ENCODE measurements at places on chromosomes 16 and 17.
A peak's percentile ranks its signal among the peaks of the same experiment; 100 is the strongest.

DNA sequence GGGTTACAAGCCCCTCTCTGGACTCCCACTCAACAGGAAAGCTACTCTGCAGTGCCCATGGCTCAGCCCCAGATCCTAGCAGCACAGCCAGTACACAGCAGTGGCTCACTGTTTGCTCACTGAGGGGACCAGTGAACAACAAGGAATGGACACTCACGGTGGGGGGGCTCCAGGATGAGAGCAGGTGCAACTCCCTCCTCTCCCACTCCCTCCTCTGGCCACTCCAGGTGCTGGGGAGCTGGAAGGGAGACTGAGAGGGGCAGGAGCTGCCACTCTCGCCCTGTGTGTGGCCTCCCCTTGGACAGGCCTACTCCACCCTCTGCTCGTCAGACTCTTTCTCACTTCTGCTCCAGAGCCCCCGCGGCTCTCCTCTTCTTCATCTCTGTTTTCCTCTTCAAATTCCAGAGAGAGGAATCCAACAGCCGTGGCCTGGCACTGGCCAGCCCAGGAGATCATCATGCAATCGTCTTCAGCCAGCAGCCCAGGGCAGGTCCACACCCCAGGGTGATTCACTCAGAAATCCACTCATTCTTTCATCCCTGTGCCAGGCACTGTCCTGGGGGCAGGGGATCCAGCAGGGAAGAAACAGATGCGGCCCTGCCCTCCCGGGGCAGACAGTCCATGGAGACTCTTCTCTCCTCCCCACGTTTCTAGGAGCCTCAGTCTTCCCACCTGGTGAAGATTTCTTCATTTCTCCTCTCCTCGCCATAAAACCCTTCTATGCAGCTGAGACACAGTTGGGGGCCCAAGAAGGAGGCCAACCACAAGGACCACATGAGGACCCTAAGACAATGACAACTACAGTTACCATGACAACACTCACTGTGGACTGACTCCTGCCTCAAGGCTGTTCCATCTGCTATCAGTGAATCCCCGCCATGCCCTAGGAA is 30.7 kb downstream of the CFAP20 start:
- DNase-seq, result no peak

DNA sequence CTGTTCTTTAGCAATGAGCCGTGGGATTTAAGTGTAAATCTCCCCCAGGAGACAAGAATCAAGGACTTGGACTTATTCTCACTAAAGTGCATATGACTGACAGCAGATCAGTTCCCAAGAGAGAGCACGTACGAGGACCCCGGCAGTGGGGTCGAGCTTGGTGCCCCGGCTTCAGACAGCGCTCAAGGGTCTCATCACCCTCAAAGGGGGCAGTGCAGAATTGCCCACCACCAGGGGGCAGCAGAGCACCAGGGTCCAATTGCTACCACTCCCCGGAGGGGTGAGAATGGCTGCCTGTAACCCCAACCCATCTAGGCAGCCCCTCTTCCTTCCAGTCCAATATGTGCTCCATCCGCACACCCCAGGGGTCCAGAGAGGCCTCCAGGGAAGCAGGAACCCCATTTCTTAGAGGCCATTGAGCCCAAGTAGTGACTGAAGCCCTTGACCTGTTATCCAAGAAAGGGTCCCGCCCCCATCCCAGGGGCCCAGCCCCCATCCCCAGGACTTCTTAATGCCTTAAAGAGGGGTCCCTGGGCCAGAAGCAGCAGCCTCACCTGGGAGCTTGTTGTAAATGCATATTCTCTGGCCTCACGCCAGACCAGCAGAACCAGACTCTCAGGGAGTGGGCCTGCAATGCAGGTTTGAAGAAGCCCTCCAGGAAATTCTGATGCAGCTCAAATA is 86.1 kb downstream of the ZDHHC7 start:
- DNase-seq, result peak; percentile 59

DNA sequence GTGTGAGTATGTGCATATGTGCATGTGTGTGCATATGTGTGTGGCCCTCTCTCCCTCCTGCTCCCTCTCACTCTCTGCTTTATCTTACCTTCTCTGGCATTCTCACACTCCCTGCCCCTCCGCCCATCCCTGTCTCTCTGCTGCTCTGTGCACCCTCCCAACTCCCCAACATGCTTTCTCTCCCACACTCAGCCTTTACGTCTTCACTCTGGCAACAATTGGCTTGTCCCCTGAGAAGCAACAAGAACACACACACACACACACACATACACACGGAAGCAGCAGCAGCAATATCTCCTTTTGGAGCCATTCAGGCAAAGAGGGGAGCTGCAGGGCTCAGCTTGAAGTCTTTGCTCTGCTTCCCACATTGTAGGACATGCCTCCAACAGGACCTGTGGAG is 27.8 kb downstream of the PITPNM3 start:
- no peak for DNase-seq

DNA sequence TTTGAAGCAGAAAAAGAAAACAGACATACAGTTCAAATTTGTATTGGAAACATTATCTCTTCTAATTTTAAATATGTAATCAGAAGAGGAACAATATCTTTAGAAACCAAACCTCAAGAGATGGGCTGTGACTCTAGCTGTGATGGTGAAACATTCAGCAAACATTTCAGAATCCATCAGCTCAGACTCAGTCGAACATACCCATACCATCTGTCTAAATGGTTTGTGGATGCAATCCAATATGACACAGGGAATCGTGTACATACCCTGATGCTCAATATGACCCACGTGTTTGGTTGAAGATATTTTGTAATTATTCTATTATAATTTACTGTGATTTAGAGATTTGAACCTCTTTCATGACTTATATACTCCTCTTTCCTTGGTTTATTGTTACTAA is 665.2 kb upstream of the CDH8 start:
- DNase-seq, result no peak

GRCh38 chr17:51046046-51046445 is 74.6 kb downstream of the SPAG9 start:
- DNase-seq, result no peak

- no peak for DNase-seq
Measured at GRCh38 chr17:10798332-10798749, 5.6 kb downstream of the TMEM238L start.

GRCh38 chr17:65593092-65593854 is 31.8 kb upstream of the AXIN2 start:
- DNase-seq, result no peak

All from CD4-positive, alpha-beta T cell treated with Interleukin-2 at 100 ng/mL for 4 hours (primary cell).